ENCODE measurements at places on chromosomes 4 and X.

- no peak for DNase-seq
These were observed 758 bp downstream of the IQSEC2 start for GRCh38 chrX:53280331-53281320.

DNA sequence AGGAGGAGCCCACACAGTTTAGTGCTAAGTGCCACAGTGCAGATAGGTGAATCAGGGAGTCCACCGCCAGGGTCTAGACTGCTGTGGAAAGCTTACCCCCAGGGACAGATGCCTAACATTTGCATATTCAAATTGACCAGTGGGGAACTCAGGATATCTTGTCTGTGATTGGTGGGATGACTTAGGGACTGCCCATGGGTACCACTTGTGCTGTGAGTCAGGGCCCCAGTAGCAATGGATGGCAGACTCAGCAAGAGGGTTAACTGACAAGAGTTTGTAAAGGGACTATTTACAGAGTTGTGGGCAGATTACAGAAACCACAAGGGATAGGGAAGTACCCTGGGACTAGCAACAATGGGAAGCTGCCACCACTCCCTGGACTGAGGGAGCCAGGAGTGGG, 282.1 kb downstream of the BCOR start:
- no peak for DNase-seq

GRCh38 chr4:101328063-101328602, 19.2 kb downstream of the PPP3CA start:
- DNase-seq = no peak

DNA sequence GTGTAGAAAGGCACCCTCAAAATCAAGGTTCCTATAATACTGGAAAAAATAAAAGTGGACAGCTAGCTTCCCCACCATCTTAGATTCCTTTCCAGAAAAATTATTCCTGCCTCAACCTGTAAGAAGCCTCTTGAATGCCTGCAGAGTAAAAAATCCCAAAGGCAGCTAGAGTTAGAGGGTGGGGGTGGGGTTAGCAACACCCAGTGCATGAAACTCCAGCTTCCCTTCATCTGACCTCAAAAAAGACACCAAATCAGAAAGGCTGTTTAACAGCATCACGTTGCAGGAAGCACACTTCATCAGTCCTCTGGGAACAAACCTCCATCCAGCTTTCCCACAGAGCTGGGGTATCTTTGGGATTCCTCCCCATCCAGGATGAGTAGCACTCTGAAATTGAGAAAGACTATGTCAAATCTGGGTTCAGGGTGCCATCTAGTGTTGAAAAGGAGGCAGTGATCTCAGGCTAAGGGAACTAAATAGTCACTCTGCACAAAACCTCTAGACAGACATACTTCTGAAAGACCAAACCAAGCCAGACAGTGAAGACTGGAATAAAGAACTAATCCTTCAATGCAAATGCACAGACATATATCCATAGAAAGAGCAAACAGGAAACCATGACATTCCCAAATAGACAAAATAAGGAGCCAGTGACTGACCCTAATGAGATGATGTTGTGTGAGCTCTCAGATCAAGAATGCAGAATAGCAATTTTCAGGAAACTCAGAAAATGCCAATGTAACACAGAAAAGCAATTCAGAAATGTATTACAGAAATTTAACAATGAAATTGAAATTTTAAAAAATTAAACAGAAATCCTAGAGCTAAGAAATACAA, 97.9 kb downstream of the ARHGEF9 start:
- DNase-seq = no peak

- no peak for DNase-seq
These were observed 24.6 kb downstream of the F9 start for GRCh38 chrX:139554991-139555675.

GRCh38 chrX:87391742-87392141, 125.9 kb upstream of the KLHL4 start:
- no peak for DNase-seq

DNA sequence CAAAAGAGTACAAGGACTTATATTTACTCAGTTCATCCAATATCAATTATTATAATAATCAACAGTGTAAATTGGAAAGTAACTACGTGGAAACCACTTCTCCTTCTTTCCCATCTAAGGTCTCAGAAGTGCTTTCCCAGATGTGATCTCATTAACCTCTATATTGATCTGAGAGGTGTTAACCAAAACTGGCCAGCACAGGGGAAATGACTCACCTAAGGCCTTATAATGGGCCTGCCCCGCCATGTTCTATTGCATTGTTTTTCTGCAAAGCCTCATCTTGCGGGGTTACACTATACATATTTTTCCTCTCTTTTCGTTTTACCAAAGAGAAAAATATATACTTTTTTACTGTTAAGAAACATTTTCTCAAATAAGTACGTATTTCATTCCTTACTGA, 20.5 kb downstream of the RAB40A start:
- no peak for DNase-seq

GRCh38 chr4:157514711-157515110, 294.2 kb downstream of the GRIA2 start:
- no peak for DNase-seq

DNA sequence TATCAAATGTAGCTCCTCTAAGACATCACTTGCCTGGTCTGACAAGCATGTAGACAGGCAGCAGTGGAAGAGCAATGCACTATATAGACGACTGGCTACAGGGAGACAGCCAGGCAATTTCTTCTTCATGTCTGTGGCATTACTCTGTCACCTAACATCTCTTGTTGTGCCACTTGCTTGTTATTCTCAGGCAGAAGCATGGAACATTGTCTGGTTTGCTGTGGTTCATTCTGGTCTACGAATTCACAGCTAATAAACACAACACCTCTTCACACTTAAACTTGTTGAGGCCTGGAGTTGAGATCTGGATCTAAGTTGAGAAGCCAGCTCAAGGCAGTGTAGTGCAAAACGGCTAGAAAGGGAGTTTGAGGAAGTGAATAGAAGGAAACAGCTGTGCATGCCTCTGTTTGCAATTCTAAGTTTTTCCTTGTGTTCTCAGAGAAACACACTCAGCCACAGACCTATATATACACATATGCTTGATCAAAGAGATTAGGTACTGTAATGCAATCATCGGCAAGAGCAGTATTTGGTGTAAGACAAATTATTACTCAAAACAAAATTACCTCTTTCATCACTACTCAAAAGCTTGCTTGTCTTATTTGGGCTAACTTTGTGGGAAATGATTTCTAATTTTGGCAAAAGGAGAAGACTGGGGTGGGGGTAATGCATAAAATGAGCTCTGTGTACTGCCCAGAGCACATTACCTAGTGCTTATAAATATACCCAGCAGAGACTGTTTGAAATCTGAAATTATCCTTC, 243.8 kb downstream of the PPP3CA start:
- DNase-seq = no peak

DNA sequence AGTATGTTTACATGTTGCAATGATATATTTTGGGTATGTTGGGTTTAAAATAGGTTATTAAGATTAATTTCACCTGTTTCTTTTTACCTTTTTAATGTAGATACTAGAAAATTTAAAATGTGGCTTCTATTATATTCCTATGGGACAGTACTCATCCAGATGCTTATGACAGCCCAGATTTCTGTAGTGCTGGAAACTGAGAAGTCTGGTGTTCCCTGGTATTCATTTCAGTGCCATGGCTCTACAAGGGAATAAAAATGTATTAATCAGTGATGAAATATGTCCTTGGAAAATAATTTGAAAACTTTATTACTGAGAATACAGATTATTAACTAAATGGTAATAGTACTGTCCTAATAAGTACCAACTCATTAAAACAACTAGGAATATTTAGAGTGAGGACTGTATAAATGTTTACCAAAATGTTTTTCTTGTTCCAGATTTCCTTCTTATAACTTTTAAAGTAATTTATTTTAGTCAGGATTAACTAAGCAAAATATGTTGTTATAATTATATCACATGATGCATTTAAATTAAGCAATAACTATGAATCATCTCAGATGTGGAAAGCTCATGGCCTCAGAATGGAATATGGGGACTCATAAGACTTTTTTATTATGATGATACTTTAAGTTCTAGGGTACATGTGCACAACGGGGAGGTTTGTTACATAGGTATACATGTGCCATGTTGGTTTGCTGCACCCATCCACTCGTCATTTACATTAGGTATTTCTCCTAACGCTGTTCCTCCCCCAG, 25.3 kb downstream of the ARHGAP24 start:
- no peak for DNase-seq

- no peak for DNase-seq
These were observed 156.8 kb upstream of the PSAPL1 start for GRCh38 chr4:7591409-7592053.

DNA sequence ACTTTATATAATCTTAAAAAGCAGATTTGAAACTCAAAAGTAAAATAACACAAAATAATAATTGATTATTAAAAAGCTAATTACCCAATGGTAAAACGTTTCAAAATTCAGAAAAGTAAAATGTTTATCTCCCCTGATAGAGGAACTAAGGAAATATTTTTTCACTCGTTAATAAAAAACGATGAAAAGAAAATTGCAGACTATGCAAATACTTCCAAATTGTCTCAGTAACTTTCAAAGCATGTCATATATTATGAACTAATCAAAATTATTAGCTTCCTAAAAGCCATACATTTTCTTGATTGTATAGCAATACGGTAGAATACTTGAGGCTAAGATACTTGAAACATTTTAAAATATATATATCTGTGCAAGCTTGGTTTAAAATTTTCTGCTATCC, 366.3 kb downstream of the TLL1 start:
- no peak for DNase-seq

GRCh38 chr4:138766332-138766731, 249.2 kb upstream of the NOCT start:
- DNase-seq = no peak

DNA sequence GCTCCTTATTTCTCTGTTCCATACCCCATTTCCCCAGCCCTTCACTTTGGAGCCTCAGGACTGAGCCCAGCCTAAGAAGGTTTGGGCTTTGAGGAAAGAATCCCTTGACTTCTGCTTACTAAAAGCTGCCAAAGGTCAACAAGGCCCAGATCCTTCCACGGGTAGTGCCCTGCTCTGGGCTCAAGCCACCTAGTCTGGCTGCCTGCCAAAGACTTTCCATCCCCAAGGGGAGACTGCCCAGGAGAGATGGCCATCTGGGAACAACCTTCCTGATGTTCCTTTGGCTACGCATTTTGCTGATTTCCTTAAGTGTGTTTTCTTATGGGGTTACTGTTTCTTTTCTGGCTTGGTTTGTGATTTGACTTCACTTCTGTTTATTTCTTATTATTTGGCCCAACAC, 49.8 kb upstream of the NDP start:
- DNase-seq = no peak

GRCh38 chrX:72461766-72462165, 110.9 kb downstream of the HDAC8 start:
- no peak for DNase-seq

GRCh38 chr4:126271292-126271691, 956.5 kb downstream of the FAT4 start:
- no peak for DNase-seq

- DNase-seq = no peak
These were observed 268.9 kb downstream of the FBXW7 start for GRCh38 chr4:152266831-152267480.

- no peak for DNase-seq
These were observed 46.6 kb upstream of the PGM2 start for GRCh38 chr4:37779896-37780295.

DNA sequence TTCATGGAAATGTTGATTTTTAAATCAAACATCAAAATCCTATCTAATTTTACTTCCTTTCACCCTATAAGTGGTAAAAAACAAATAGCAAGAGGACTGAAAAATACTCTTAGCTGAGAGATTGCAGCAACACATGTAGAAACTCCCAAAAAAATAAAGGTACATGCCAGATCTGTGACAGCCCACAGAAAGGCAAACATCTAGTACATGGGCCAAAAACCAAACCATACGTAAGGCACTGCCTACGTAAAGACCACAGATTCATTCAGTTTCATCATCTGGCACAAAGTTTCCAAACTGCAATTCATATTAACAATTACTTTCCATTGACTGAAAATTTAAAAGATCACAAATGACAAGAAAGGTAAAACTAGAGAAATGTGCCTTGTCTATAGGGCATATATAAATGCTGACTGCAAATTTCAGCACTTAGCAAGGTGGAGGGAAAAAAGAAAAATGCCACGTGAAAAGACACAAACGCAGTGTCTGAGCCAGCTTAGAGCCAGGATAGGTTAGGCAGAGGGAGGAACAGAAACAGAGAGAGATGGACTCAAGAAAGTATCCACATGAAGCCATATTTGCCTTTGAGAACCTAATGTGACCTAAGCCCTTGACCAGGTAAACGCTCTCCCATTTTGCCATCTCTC, 88.1 kb downstream of the TSPAN5 start:
- no peak for DNase-seq

DNA sequence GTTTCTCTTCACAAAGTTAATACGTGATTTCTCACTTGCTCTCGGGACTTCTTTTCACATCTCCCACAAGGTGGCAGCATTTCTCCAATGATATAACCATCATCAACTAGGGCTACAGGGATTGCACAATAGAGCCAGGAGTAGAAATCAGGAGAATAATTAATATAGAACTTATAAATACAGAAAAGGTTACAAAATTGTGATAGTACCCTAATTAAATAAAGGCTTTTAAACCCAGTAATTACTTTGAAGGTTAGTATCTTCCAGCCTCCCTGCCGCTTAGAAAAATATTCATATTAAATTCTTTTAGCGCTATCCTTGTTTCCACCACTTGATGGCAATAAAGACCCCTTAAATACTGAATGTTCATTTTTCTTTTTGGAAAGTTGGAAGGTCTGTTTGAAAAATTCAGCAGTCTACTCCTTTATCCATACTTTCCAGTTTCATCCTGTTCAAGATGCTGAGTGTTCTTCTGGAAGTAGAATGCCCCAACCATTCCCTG, 65.8 kb downstream of the RASGEF1B start:
- DNase-seq = peak; percentile 9

DNA sequence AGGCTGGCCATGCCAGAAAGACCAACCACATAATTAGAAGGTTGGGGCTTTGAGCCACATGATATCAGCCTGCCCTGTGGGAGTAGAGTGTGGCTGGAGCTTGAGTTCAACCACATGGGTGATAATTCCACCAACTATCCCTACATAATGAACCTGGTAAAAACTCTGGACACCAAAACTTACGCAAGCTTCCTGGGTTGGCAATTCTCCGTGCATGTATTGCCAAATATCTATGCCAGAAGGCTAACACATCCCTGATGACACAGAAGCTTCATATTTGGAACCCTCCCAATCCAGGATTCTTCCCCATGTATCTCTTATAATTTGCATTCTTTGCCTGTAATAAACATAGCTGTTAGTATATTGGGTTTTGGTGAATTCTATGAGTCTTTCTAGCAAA, 68.2 kb downstream of the FUNDC1 start:
- DNase-seq = no peak

DNA sequence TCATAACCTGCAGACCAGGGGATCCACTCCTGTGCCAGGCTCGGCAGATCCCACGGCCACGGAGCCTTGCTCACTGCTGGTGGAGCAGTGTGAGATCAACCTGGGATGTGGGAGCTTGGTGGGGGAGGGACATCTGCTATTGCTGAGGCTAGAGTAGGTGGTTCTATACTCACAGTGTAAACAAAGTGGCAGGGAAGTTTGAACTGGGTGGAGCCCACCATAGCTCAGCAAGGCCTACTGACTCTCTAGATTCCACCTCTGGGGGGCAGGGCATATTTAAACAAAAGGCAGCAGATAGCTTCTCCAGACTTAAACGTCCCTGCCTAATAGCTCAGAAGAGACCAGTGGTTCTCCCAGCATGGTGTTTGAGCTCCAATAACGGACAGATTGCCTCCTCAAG, 54.7 kb upstream of the EPHA5 start:
- no peak for DNase-seq

Data from stimulated activated CD4-positive, alpha-beta T cell treated with anti-CD3 and anti-CD28 coated beads, Interleukin-1b, Interleukin-23, amount 100 ng/mL, for 1 hour (primary cell).